ENCODE measurements at places on chromosomes 4 and X.

DNA sequence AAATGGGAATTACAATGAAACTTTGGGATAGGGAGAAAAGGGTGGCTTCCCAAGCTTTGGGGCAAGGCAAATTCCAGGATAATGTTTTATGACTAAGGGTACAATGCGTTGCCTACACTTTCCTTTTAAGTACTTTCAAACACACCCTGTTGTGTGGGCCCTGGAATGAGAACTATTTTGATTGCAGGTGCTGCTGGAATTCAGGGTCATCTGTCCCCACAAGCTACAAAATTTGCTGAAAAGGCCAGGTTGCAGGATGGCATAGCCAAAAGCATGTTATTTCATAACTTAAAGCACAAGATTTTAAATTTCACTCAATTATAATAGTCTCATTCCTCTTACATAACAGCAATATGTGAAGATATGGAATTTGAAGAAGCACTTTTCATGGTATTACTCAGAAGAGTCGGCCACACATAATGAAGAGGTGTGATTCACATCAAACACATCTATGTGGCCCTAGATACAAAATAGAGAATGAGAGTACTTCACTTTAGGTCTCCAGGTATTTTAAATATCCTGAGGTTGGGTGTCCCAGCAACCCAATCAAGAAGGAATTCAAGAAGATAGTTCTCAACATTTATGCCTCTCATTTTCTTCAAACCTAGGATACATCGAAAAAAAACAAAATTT lies 89.3 kb downstream of the APBB2 start:
- no peak for DNase-seq

DNA sequence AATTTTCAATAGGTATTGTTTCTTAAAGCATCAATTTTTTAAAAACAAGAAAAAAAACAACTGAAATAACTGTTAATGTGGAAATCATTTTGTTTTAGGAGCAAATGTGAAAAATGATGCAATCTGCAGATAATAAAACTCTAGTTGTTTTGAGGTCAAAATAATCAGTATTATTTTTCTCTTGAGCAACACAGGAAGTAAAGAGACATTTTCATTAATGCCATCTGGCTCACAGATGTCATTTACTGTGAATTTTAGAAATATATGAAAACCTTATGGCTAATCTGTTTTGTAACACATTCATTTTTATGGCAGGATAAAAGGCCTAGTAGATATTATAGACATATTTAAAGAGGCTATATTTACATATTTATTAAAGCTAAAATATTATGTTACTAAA lies 141.6 kb downstream of the PCDH18 start:
- DNase-seq = no peak

DNA sequence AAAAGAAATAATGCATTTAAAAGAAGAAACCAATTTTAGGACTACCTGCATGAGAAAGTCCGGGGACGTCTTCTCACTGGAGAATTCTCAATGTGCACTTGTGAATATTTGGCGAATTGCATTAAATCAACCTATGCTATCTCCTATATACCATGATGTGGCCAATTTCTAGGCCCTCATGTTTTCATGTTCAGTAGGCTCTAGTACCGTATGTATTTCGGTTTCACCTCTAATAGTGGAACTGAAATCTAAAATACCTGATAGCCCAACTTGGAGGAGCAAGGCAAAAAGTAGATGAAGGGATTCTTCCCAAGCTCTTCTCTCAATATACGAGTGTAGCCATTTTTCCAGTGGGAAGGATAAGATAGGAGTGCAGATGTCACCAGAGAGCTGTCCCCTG lies 11.4 kb upstream of the FGF2 start:
- DNase-seq = no peak

DNA sequence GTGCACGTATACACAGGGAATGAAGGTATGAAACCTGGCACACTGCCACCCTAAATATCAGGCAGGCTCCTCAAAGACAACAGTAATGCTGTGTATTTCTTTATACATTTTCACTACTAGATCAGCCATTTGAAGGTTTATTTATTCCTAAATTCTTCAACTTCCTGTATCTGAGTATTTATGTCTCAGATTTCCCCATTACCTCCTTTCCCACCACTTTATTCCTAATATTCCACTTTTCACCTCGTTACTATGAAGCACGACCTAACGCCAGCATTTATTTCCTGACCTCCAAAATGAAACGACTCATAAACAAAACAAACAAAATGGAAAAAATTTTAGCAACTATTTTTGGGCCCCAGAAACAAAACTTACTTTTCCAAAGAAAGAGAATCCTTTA lies 69.6 kb downstream of the MAML3 start:
- DNase-seq = no peak

GRCh38 chrX:22325096-22325495 lies 52.4 kb downstream of the CBLL2 start:
- DNase-seq = no peak

GRCh38 chr4:137681081-137681480 lies 148.8 kb upstream of the PCDH18 start:
- no peak for DNase-seq

DNA sequence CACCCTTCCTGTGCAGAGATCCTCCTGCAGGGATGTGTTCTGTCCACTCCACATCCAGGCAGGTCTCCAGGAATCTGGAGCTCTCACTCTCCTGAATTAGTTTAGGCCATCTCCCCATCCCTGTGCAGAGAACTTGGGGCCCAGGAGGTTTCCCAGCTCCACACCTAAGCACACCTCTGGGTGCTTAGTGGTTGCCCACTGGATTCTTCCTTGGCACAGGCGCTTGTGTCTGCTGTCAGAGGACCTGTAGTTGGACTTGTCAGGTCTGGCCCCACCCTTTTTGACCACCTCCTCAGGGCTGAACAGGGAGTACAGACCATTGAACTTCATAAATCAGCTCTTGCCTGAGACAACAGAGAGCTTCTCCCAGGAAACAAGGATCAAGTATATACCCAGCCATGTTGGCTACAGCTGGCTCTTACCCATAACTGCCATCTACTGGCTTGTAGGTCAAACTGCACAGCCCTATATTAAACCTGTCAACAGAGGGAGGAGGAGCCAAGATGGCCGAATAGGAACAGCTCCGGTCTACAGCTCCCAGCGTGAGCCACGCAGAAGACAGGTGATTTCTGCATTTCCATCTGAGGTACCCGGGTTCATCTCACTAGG lies 275.5 kb downstream of the PPARGC1A start:
- DNase-seq = peak; percentile 12

GRCh38 chr4:105586638-105587328 lies 34.4 kb downstream of the ARHGEF38 start:
- DNase-seq = no peak

GRCh38 chr4:153522802-153523094 lies 56.6 kb downstream of the TMEM131L start:
- DNase-seq = peak; percentile 45

GRCh38 chr4:140152751-140153418 lies 1.1 kb downstream of the MAML3 start:
- peak; percentile 43 for DNase-seq

DNA sequence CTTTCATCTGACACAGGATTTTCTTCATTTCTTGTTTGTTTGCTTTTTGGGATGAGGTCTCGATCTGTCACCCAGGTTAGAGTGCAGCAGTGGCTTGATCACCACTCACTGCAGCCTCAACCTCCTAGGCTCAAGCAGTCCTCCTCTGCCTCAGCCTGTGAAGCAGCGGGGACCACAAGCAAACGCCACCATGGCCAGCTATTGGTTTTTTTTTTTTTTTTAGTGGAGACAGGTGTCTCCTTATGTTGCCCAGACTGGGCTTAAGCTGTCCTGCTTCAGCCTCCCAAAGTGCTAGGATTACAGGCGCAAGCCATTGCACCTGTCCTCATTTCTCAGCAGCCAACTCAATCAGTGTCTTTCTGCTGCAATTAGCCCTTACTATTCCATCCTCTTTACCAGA lies 10.3 kb downstream of the SPRY1 start:
- no peak for DNase-seq

- DNase-seq = no peak
Measured at GRCh38 chr4:124590480-124590879, 122.1 kb downstream of the ANKRD50 start.

- DNase-seq = no peak
Measured at GRCh38 chr4:10395971-10396580, 61.1 kb downstream of the ZNF518B start.

GRCh38 chr4:170008371-170008770 lies 17.8 kb downstream of the MFAP3L start:
- DNase-seq = no peak

DNA sequence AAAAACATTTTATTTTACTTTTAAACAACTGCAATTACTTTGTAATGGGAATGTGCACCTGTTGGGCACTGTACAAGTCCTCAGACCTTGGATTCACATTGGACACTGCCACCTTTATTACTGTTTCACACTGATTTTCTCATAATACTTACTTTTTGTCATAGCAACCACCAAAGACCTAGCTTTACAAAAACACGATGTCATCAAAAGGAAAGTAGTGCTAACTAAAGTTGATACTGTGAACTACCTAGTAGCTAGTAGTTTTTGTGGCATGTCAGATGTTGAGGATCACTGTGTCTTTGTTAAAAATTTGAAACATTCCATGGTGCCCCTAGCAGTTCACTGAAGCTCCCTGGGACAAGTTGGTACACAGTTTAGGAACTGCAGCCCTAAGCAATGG lies 62.9 kb upstream of the HOPX start:
- DNase-seq = no peak

GRCh38 chr4:11268149-11268548 lies 160.5 kb downstream of the HS3ST1 start:
- no peak for DNase-seq

DNA sequence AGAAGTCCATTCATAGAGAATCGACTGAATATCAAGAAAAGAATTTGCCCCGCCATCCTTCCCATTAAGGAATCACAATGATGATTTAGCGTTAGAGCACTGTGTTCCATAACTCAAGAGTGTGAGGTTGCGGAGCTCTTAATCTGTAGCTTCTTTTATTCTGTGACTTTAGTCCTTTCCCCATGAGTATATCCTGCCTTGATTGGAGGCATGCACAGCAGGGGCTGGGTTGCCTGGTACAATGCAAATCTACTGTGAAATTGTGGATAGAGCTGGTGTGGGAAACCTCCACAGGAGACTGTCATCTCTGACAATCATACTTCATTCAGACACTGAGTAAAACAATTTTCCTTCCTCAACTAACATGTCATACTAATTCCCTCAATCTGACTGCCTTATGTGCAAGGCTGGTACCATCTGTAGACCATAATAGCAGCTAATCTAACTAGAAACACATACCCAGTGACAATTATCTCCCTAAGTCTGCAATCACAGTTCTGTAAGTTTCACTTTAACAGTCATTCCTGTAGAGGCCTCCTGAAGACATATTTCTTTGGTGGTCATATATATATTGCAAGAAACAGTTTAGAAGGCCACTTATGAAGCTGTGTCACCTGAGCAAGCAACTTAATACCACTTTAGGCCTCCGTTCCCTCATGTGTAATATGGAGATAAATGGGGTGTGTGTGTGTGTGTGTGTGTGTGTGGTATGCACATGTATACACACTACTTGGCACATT lies 355.2 kb upstream of the FAM241A start:
- DNase-seq = no peak

DNA sequence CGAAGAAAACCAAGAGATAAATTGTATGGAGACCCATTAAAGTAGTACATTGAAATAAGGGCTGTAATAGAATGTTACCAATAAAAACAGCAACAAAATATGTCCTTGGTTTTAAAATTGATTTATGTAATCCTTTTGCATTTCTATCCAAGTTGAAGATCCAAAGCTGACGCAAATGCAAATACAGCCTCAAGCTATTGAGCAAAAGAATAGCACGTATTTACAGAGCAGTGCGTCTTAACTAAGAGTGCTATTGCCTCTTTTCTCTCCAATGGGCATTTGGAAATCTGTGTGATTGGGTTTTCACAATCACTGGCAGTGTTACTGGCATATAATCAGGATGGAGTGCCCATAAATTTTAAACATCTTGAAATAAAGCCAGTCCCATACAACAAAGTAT lies 417.4 kb downstream of the TLL1 start:
- no peak for DNase-seq

DNA sequence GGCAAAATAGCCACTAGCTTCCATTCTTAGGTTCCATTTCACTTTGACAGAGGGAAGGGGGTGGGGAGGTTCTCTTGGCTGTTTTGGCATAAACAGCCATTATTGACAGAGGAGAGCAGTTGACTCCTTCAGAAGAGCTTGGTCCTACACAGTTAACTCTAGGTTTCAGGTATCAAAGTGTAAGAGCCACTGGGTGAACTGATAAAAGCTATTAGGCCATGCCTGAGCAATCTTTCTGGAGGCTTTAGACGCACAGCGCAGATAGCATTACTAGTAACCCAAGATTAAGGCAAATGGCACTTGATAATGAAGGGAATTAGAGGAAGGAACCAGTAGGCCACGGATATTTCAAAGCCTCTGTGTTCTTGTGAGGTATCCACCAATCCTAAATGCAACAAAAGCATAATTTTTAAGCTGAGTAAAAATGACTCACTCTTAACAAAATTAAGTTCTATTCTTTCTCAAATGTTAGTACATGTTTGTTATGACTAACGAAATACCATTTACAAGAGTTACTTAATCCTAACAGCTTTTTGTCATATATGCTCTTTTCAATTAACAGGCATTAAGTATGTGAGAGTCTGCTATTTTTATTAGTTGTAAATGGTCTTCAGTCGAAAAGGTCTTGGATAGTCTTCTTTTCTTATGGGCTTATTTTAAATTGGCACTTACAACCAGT lies 53.6 kb downstream of the SLC7A11 start:
- no peak for DNase-seq

DNA sequence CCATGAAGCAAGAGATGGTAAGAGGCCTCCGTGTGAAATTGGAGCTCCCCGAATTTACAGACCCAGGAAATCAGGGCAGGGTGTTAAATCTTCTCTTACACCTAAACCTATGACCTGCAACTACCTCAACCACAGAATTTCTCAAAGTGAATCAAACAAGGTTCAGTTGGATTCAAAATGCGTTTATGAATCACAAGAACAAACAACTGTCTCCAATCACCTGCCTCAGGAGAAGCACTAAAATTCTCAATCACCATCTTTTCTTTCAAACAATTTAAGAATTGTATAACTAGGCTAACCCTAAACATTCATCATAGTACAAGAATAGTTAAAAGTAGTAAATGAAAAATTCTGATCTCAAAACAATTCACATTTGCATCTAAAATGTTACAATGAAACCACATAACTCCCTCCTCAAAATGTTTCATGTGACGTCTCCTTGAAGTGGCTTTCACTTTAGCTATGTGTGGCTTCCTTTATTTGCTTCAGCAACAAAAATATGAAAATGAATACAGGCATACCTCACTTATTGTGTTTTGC lies 19.2 kb downstream of the PPP3CA start:
- peak; percentile 29 for DNase-seq

DNA sequence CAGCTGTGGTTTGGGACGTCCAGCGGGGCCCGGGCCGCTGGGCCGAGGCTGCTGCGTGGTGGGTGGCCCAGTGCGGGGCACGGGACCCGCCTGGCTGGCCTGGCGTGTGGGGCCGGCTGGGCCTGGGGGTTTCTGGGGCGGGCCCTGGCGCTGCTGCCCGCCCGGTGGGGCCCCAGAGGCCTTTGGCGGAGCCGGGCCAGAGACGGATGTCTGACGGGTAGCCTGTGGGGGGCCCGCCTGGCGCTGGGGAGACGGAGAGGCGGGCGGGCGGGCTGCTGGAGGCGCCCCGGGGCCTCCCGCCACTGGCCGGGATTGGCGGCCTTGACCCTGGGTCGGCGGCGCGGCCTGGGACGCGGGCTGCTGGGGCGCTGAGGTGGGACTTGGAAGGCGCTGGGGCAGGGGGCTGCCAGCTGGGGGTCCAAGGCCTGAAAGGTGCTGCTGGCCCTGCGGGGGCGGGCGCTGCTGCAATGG lies 8.1 kb upstream of the TIMP1 start:
- DNase-seq = peak; percentile 46

- DNase-seq = no peak
Measured at GRCh38 chr4:174999407-174999806, 81.2 kb downstream of the ADAM29 start.

GRCh38 chrX:66020631-66021334 lies 19.1 kb downstream of the VSIG4 start:
- DNase-seq = no peak

Data from GM20000 (cell line).